ENCODE measurements at places on chromosomes 13 and 19.

GRCh38 chr19:33343301-33343700, 30.2 kb upstream of the CEBPG start:
- DNase-seq: no peak

DNA sequence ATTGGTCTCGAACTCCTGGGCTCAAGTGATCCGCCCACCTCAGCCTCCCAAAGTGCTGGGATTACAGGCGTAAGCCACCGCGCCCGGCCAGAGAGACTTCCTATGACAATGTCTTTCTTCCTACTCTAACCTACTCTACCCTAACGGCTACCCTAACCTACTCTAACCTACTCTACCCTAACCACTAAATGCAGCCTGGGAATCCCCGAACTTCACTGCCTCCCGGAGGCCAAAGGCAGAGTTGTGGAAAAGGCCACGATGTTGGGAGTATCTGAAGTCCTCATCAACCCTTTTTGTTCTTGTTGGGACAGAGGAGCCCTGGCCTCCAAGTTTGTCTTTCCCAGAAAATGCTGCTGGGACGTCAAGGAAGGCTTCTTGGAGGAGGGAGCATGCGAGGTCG, 967 bp upstream of the NR2C2AP start:
- no peak for DNase-seq

- no peak for DNase-seq
Observed at GRCh38 chr19:10497371-10497770, 5.8 kb downstream of the KEAP1 start.

- no peak for DNase-seq
Observed at GRCh38 chr13:109816808-109817203, 30.4 kb upstream of the IRS2 start.

GRCh38 chr19:2645826-2646225, 56.7 kb downstream of the GNG7 start:
- DNase-seq: no peak

DNA sequence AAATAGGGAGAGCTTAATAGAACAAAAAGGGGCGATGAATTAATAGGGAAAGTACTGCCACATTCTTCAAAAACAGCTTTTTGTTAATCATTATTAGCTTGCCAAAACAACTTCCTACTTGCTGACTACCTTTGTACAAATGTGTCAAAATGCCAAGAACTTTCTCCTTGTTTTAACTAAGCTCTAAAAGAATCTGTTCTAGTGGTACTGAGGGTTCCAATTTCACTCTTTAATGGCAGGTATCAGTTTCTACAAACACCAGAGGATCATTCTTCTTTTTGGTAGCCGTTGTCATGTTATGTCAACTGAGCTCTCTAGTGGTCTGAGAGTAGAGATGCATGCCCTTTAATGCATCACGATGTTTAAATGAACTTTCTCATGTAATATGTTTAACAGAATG, 29.4 kb upstream of the FBXL3 start:
- DNase-seq: no peak

GRCh38 chr19:48780631-48781391, 25.5 kb downstream of the FGF21 start:
- no peak for DNase-seq

GRCh38 chr13:66657165-66657881, 572.8 kb downstream of the PCDH9 start:
- no peak for DNase-seq

GRCh38 chr13:92836171-92836570, 390.4 kb upstream of the GPC6 start:
- DNase-seq: no peak

DNA sequence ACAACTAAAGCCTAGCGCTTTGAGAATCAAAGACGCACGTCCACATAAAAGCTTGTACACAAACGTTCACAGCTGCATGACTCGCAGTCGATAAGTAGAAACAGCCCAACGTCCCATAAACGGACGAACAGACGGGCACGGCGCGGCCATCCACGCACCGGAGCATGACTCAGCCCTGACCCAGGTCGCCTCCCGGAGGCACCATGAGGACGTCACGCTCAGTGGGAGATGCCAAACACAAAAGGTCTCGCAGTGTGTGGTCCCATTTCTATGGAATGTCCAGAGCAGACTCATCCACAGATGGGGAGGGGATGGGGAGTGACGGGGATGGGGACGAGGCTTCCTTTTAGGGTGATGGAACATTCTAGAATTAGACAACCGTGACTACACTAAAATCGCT, 9.4 kb downstream of the POLRMT start:
- DNase-seq: no peak

- DNase-seq: no peak
Observed at GRCh38 chr13:105202354-105202753, 1333.1 kb downstream of the EFNB2 start.

GRCh38 chr13:63048653-63049052, 1633.0 kb upstream of the PCDH20 start:
- DNase-seq: no peak
